Right lobe of liver (tissue), 6 donors: ENCODE measurements at places on chromosomes 1 and 21. TPM values are rescaled to one million over a fixed set of nuclear protein-coding genes. Genes with fewer than 3 reads are reported as not detected.

GRCh38 chr1:215877452-215877951 lies 310.4 kb downstream of the KCTD3 start:
- DNase-seq, result no peak

DNA sequence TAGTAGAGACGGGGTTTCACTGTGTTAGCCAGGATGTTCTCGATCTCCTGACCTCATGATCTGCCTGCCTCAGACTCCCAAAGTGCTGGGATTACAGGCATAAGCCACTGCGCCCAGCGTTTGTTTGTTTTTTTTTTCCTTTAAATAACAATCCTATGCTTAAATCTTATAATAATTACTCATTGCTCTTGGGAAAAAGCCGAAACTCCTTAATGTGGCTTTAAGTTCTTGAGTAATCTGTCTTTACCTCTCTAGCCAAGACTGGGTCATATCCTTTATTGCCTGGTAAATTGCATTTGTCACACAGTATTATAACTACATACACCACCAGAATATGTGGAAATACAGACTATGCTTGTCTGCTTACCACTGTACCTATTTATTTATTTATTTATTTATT lies 97.1 kb downstream of the MACF1 start:
- no peak for DNase-seq

Gene SNX27
- 15.9 TPM for total RNA-seq

DNA sequence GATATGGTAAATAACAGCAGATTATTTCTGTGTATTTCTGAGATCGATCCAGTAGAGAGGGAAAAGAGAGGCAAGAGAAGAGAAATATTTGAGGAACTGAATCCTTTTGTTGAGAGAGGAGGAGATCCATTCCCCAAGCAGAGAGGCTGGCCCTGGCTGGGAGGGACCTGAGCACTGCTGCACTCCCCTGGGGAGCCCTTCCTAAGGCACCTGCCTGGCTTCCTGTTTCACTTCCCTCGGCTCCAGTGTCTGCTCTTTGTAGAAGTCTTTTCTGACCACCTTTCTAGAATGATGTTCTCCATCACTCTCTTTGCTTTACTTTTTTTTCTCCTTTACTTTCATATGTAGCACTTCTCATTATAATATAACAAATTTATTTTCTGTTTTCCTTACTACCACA lies 42.3 kb upstream of the SLC6A9 start:
- no peak for DNase-seq

- no peak for DNase-seq
Measured at GRCh38 chr1:230102046-230102445, 35.0 kb downstream of the GALNT2 start.
